ENCODE measurements at places on chromosomes 7 and 10.

- DNase-seq, result no peak
These were observed 470.0 kb downstream of the SUGCT start for GRCh38 chr7:40604601-40605438.

GRCh38 chr10:11179516-11180105, 161.9 kb downstream of the CELF2 start:
- no peak for DNase-seq

DNA sequence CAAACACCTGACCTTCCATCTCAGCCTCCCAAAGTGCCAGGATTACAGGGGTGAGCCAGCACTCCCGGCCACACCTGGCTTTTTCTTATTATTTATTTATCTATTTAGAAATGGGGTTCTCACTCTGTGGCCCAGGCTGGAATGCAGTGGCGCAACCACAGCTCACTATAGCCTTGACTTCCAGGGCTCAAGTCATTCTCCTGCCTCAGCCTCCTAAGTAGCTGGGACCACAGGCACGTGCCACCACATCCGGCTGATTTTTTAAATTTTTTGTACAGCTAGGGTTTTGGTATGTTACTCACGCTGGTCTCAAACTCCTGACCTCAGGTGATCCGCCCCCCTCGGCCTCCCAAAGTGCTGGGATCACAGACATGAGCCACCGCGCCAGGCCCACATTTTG, 56.9 kb upstream of the MYL10 start:
- DNase-seq, result no peak

- DNase-seq, result no peak
These were observed 46.2 kb downstream of the GTF2IRD1 start for GRCh38 chr7:74499835-74500388.

DNA sequence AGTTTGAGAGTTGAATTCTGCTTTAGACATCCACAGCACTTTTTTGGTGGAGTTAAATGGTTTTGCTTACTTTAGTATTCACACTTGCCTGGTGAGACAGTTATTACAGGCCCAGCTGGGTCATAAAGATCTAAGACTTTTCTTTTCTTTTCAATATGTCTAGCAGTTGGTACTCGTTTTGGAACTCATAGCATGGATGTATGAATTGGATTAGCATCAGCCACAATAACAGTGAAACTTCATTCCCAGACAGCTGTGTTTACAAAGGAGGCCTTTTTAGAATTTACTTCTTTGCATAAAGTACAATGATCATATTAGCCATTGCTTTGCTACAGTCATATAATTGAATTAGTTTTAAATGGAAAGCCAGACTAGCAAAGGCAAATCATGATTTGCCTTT, 168.4 kb upstream of the DKK1 start:
- no peak for DNase-seq

GRCh38 chr7:138126928-138127327, 50.7 kb downstream of the AKR1D1 start:
- DNase-seq, result no peak

DNA sequence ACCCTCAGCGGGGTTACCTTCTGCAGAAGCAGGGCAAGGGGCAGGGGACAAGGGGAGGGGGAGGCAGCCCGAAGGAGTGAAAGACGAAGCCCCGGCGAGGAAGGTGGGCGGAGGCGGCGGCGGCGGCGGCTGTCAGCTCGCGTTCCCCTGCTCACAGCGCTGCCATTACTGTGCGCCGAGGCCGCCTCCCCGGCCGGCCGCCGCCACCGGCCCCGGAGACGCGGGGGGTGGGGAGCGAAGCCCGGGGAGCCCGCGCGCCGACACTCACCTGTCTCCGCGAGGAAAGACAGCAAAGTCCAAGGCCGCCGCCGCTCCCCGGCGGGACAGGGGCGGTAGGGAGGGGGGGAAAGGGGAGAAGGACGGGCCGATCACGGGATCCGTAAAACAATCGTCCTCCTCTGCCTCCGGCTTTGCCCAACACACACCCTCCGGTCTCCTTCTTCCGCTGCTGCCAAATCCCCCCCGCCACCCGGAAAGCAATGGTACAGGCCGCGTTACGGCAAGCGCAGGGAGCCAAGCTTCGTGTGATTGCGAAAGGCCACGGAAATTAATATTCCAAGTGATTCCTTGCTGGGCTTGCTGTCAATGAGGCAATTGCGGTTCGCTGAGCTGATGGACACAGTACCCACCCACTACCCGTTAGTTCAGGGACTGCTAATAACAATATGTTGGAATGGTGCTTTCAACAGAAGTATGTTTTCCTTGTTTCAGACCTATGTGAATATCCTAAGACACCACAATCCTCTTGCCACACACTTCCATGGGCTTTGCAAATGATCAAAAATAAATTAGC, at the start of gene CUL2:
CUL2 (minus strand) TSS at position 180 of the 793 bp plus-strand sequence. CDS start 19,024 bp downstream, outside the sequence.
- DNase-seq, result peak; percentile 91

DNA sequence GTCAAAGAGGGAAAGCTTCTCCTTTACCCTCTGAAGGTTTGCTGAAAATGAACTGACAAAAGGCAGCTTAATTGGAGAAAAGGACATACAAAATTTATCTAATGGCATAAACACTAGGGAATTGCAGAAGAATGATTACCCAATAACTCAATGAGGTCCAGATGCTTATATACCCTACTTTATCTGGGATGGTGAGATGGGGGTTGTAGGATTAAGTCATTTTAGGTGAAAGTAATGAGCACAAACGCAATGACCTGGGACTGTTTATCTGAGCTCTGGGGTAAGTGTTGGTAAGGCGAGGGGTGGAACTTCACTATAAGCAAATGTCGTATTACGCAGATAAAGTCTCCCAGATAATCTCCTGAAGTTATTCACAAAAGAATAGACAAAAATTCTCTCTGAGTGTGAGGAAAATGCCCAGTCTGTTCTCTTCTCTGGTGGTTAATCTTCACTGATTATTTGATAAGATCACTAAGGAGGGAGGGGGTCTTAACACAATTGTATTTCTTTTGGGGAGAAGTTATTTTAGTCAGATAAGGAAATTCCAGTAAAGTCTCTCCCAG, 1067.8 kb downstream of the DNAJB9 start:
- no peak for DNase-seq

- DNase-seq, result peak; percentile 55
These were observed 2.1 kb downstream of the ADD3 start for GRCh38 chr10:110009736-110010475.

DNA sequence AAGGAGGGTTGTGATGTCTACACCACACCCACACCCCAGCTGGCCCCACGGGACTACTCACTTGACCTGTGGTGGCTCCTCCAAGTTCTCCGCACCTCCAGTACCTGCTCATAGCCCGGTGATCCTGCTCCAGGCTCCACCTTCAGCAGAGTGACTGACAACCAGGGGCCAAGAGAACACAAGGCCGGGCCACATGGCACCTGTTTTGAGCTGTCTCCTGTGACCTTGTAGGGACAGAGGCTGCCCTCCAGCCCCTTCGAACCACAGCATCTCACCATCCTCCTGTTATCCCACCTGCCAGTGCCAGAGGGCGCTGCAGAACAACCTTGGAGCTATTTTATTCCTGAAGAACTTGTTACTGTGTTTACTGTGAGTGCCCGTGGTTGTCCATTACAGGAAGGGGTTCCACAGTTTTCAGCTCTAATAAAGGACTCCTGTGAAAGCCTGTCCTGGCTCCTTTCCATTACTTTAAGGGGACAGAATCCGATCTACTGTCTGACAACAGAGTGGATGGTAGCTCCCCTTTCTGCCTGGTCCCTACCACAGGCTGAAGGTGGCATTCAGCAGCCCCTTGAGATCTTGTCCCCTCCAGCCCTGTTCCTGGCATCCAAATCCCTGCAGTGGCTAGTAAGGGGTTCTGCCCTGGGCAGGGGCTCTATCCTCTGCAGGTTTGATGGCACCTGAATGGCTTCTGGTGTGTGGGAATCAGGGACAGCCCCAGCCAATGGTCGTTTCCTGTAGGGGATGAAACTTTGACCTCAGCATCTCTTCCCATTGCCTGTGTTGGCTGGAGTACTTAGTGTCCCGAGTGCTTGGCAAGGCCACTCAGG, 50.8 kb downstream of the C10orf120 start:
- no peak for DNase-seq

DNA sequence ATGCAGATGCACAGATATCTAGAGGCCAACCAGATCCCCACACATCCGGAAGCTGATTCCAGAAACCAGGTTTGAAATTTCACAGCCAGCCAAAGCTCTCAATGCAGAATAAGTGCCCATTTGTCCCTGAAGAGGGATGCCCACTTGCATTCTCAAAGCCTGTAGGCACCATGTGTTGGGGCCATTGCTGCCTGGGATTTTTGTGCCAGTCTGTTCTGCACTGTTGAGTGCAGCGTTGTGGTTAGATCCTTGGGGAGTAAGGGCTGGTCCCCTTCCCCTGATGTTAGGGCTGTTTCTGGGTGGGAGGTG, 62.4 kb downstream of the EEPD1 start:
- DNase-seq, result no peak

DNA sequence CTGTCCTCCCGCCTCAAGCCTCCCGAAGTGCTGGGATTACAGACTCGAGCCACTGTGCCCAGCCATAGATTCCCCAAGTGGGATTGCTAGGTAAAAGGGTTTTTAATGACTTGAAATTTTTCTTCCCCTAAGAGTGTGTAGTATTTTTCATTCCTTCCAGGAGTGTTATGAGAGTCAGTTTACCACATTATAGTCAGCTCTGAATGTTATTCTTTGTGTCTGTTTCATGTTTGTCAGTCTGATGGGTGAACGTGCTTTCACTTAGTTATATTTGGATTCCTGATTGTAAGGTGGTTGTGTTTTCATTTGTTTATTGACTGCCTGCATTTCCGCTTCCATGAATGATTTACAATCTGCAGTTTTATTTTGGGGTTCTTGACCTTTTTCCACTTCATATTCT, 6.3 kb downstream of the ZNF212 start:
- DNase-seq, result no peak

DNA sequence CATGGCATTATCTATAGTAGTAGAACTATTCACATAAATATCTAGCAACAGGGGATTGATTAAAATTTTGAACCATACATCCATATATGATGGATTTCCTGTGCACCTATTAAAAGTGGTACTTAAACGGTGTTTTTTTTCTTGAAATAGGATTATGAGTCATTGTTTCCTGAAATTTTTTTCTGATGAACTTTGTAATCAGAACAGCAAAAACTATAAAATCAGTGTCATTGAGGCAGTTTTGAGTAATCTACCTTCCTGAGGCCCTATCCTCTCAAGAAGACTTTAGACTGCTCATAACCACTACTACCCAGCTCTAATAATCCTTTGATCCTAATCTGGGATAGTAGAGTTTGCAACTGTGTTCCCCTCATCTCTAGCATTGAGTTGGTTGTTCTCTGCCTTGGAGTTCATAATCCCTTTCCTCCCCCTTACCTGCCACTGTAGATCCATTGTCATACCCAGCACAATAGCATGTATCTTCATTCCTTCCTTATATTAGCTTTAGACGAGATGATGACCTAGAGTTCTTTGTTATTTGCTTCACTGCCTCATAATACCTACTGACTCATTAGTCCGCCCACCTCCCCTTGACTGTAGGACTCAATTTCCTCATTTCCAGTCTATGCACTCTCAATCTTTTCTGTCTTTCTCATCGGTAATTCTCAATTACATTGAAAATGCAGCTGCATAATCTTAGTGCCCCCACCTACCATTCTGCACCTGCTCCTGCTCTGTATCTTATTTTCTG, 133.4 kb downstream of the LRRC4 start:
- DNase-seq, result peak; percentile 24

- DNase-seq, result no peak
These were observed 191.7 kb upstream of the FERD3L start for GRCh38 chr7:19336836-19337383.

- DNase-seq, result no peak
These were observed 147.1 kb downstream of the LRRC4 start for GRCh38 chr7:127884066-127884559.

GRCh38 chr10:61452655-61453641, at the start of gene TMEM26:
TMEM26 (minus strand) TSS chr10:61453381; CDS start chr10:61453081, 300 bp downstream.
- DNase-seq, result no peak

All from activated CD4-positive, alpha-beta T cell treated with anti-CD3 and anti-CD28 coated beads for 4 hours (primary cell).